G401 (cell line): ENCODE measurements at places on chromosomes 5 and 9. TPM values are rescaled to one million over a fixed set of nuclear protein-coding genes. Genes with fewer than 3 reads are reported as not detected.
A peak's percentile ranks its signal among the peaks of the same experiment; 100 is the strongest.

NEURL1B gene
- 0.75 and 1.6 TPM in 2 replicates for total RNA-seq

SLC1A1 gene
- total RNA-seq = 1.8 and 2.6 TPM in 2 replicates

CCDC192 gene
- not detected in 2 replicates for total RNA-seq

DNA sequence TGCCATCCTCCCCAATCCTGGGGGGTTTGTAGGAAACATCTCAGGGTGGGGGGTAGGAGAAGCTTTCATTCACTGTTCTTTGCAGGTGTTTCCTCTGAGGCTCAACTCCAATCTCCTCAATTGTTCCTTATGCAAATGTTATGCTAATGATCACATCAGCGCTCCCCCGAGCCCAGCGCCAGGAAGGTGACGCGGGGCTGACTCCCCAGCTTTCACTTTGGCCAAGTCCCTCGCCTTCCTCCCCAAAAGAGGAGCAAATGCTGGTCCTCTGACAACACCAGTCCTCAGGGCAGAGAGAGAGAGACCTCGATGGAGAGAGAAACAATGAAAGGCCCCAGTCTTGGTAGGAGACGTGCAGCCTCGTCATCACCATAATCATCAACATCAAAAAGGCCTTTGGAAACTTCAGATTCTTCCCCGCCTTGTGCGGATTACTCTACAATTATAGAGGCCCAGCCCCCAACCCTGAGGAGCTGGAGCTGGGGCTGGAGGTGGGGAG lies 39.1 kb downstream of the PCDH1 start:
- DNase-seq = no peak

- no peak for DNase-seq
Observed at GRCh38 chr5:72510610-72511181, 3.5 kb upstream of the ZNF366 start.

DNA sequence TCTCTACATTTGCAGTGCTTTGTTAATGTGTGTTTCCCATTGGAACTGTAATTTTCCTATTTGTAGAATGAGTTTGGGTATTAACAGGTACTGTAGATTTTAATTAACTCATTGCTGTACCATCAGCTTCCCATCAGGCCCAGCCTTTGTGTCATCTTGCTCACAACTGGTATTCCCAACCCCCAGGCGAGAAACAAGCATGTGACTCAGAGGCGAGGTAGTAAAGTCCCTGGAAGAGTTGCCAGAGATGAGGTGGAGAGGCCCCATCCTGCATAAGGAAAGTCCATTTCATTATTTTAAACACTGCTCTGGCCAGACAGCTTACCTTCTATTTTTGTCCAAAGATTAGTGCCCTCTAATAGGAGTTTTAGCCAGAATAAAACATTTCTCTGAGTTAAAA lies 29.9 kb downstream of the ADCY2 start:
- DNase-seq = no peak

KIAA1958 gene
- 3.0 and 6.8 TPM in 2 replicates for total RNA-seq

- no peak for DNase-seq
Observed at GRCh38 chr5:154059039-154059430, 20.3 kb downstream of the MFAP3 start.

GRCh38 chr5:173625261-173625660 lies 8.8 kb upstream of the BOD1 start:
- no peak for DNase-seq

GRCh38 chr5:175800656-175801081 lies 70.7 kb upstream of the CPLX2 start:
- DNase-seq = peak; percentile 69

SLC6A7 gene
- total RNA-seq = not detected in 2 replicates

SHISAL2B gene
- 4.9 and 5.1 TPM in 2 replicates for total RNA-seq

GRCh38 chr5:156400231-156400986 lies 73.4 kb downstream of the SGCD start:
- DNase-seq = no peak

- no peak for DNase-seq
Observed at GRCh38 chr5:129664336-129664937, 83.5 kb upstream of the MINAR2 start.

ARHGEF37 gene
- total RNA-seq = not detected in 2 replicates

DNA sequence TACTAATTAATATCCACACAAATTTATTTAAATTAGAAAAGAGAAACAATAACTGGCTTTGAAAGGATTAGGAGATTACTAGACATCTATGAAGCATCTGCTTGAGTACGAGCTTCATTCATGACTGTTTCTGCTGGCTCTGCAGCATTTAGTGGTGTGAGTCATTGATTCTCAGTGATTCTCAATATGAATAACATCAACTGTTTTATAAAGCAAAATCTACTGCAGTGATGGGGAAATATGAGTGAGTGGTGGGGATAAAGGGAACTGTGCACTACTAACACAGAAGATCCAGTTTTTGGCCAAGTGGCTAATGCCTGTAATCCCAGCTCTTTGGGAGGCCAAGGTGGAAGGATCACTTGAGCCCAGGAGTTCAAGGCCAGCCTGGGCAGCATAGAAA lies 8.4 kb downstream of the FNBP1 start:
- DNase-seq = no peak

GRCh38 chr9:81534138-81534875 lies 155.0 kb downstream of the TLE1 start:
- no peak for DNase-seq

DNA sequence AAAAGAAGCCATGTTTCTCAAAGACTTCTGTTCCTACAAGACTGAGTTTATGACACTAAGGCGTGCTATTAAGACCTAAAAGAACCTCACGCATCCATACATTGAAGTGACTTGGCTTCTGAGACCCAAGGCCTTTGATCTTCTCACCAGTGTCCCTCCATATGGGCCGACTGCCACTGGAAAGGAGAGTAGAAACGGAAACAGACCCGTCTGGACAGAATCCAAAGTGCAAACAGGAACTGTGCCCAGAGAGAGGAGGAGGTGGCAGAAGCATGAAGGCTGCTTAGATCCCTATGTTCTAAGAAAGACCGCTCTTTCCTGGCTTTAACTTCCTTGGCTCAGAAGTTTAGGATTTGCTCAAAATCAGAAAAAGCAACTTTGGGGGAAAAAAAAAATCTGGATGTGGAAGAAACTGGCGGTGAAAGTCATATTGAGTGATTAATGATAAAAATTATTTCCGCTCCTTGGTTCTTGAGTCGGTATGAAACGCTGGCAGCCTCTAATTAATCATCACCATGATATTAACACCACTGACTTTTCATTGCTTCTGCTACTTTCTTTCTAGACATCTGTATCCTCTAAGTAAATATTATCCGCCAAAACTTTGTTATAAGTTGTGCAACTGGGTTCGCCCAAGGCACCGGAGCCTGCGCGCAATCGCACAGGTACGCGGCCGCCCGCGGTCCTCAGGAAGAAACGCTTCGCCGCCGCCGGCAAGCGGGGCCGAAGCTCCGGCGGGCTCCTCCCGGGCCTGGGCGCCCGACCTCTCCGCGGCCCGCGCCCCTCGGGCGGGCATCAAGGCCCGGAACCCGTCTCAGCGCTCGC lies 726 bp downstream of the DAP start:
- DNase-seq = peak; percentile 35

DNA sequence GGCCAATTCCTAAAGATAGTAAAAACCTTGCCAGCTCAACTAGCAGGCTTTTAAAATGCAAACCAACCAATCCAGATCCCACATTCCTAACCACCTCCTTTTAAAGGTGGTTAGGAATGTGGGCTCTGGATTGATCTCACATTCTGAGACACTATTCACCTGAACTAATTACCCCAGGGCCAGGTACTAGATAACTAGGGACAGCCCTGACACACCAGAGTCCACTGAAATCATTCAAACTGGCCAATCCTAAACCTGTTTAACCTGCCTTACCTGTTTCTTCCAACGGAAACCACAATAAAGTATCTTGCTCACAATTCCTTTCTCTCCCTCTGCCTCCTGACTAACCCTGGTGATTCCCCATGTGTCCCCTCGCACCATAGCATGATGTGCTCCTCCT lies 168.3 kb upstream of the DMAC1 start:
- no peak for DNase-seq

GRCh38 chr5:150766251-150766650 lies 7.4 kb upstream of the DCTN4 start:
- no peak for DNase-seq

GRCh38 chr5:6730807-6731206 lies 17.6 kb downstream of the TENT4A start:
- no peak for DNase-seq

GFI1B gene
- 1.5 TPM in 1 of 2 replicates, not detected in the other for total RNA-seq

DNA sequence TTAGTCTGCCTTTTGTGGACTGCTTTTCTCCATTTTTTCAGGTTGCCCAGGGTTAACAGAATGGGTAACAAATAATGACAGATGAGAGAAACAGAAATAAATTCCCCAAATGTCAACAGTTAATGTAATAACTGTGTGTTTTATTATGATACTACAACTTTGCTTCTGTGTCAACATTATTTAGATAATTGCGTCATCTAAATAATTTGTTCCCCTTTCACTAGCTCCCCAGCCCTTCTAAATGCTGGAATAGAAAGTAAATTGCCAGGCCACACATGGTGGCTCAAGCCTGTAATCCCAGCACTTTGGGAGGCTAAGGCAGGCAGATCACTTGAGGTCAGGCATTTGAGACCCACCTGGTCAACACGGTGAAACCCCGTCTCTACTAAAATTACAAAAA lies 53.5 kb downstream of the RNF38 start:
- DNase-seq = no peak

DNA sequence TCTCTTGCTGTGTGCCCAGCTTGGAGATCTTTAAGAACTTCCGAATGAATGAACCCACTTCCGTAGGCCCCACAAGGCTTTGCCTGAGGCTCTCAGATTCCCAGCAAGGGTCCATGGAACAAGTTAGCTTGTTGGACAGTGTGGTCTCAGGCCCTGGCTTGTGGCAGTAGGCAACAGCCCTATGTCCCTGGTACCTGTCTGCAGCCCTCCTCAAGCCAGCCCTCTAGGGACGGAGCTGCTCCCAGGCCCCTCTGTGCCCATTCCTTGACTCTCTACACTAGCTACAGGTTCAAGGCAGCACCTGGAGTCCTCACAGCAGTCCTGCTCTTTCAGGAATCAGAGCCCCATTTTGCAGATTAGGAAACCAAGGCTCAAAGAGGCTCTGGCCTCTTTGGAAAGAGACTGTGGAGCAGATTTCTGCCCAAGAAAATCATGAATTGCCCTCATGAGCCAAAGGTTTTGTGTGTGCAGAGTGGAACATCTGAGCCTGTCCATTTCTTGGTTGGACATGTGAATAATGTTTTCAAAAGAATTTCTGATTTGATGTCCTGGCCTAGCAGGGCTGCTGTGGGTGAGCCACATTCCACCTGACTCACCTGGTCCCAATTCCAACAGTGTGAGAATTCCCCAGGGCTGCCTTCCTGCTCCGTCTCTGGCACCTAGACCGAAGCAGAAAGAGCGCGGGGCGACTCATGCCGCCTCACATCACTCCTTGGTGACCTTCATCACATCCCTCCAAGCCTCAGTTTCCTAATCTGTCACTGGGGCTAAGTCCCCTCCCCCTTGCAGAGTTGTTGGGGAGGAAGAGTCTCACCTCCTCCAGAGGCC lies 131.7 kb downstream of the BARX1 start:
- DNase-seq = no peak

DNA sequence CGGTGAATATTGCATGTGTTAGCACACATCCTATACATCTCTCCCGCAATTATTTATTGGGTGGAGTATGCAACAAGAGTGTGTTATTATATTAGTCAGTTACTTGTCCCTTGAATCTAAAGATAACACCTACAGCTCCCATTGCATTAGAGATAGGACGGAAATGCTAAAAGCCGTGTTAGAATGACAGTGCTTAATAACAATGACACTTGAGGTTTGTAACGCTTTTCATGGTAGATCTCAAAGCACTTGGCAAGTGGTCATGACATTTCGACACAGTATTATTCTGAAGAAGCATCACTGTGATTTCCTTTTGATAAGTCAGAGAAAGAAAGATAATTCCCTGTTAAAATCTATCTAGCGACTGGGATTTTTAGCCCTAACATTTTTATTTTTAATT lies 33.4 kb upstream of the TRIO start:
- no peak for DNase-seq

DNA sequence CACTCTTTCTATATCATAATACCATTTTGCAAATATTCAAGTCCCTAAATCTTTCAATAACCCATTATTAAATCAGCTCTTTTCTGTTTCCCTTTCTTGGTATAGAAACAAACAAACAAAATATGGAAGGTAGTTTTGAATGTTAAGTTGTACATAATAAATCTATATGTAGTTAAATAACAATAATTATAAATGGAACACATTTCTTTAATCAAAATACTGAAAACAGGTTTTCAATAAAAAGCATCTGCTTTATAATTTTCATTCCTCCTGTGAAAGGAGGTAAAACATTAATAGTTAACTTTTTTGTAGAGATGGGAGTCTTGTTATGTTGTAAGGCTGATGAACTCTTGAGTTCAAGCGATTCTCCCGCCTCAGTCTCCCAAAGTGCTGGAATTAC lies 54.2 kb downstream of the CDKL3 start:
- no peak for DNase-seq

GLRA1 gene
- total RNA-seq = not detected in 2 replicates

SLC36A3 gene
- total RNA-seq = not detected in 2 replicates

DNA sequence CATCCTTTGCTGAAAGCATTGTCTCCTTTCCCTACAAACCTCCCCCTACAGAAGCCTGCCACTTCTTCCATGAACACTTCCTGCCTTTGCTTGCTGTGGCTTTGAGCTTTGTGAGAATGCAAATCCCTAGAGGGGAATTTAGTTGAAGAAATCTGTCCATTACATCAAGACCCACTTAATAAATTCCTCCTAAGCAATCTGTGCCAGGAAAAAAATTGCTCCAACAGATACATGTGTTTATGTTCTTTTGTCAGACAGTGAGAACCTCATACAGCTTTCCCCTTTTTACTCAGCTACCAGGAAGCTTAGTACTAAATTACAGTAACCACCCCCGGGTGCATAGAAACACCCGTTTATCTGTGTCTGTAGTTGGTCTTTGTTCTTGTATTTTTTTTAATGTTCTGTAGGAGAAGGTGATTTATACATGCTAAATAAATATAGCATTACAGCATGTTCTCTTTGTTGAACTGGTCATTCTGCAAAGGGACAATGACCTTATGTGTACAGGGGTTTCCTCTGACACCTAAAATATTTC lies 43.9 kb downstream of the SH3TC2 start:
- no peak for DNase-seq

GRCh38 chr9:73824671-73825070 lies 672.5 kb upstream of the RORB start:
- no peak for DNase-seq

GRCh38 chr9:34459941-34460340 lies 1.3 kb downstream of the DNAI1 start:
- no peak for DNase-seq

- DNase-seq = no peak
Observed at GRCh38 chr5:39219437-39219836, at the start of gene FYB1. FYB1 (minus strand) TSS chr5:39219563; CDS start chr5:39202960, 16,603 bp downstream.

DNA sequence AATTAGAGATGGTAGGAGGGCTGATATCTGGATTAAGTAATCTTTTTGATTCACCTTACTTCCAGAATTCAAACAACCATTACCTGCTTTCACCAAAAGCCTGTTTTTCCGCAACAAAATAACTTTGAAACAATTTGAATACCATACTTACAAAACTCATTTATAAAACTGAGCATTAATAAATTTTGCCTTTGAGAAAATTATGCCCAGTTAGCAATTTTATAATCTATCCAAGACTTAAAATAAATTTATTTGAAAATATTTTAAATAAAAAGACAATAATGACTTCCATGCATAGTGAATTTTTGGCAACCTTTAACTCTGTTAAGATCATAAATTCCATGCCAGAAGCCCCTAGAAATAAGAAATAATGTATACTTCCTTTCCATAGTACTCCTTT lies 71.3 kb upstream of the FTMT start:
- no peak for DNase-seq
